ENCODE measurements at places on chromosomes 12 and 14.

GRCh38 chr14:69650948-69651369, 39.6 kb downstream of the SUSD6 start:
- DNase-seq, result no peak

DNA sequence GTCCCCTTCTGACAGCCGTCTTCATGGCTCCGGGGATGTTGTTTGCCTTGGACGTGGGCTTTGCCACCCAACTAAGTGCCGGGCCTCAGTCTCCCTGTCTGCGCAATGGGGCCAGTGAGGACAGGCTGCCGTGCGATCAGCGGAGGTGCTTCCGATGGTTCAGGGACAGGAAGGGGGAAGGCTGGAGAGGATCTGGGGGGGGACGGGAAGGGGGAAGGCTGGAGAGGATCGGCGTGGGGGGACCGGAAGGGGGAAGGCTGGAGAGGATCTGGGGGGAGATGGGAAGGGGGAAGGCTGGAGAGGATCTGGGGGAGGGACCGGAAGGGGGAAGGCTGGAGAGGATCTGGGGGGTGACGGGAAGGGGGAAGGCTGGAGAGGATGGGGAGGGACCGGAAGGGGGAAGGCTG, 3.4 kb downstream of the MMP17 start:
- no peak for DNase-seq

GRCh38 chr12:124422142-124422569, 127.3 kb downstream of the RFLNA start:
- DNase-seq, result no peak

GRCh38 chr14:63924375-63924774, 71.6 kb downstream of the SYNE2 start:
- DNase-seq, result no peak

DNA sequence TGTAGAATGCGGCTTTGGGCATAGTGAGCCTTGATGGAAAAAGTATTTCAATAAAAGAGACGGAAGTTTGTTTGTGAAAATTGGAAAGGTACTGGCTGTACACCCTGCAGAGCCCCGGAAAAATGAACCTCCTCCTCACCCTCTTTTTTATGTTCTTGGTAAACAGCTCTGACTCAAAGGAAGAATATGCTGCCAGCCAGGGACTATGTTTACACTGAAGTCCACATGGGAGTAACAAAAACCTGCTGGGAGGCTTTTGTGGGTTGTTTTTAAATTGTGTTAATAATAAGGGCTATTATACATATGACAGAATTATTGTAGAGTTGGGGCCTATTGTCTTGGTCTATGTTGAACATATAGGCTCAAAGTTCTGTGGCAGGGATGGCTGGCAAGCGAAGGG, 70.7 kb downstream of the TTC8 start:
- DNase-seq, result no peak

DNA sequence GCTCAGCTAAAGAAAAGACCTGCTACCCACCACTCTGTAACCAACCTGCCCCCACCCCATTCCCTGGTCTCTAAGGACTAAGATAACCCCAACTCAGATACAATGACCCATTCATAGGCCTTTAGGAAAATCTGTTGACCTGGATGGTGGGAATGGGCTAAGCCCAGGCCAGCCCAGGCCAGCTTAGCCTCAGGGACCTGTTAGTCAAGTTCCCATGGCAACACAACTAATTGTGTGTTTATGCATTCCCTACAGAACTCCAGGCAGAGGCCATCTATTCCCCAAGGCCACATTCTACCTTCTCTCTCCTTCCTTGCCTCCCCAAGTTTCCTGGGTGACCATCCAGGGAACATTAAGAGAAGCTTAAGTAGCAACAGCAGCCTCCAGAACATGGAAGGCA, 16.1 kb upstream of the KRT8 start:
- no peak for DNase-seq

DNA sequence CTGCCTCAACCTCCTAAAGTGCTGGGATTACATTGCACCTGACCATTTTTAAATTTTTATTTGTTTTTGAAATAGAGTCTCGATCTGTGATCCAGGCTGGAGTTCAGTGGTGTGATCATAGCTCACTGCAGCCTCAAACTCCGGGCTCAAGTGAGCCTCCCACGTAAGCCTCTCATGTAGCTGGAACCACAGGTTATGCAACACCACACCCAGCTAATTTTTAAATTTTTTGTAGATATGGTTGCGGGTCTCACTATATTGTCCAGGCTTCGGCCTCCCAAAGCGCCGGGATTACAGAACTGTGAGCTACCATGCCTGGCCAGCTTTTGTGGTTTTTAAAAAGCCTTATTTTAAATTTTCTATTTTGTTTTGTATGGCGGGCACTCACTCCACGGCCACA, 2.2 kb upstream of the DRAM1 start:
- no peak for DNase-seq

- DNase-seq, result no peak
Measured at GRCh38 chr14:73829526-73830431, 21.9 kb upstream of the PTGR2 start.

- DNase-seq, result no peak
Measured at GRCh38 chr14:100622224-100622623, 35.0 kb upstream of the BEGAIN start.

GRCh38 chr14:63493246-63493645, 49.9 kb downstream of the PPP2R5E start:
- no peak for DNase-seq

GRCh38 chr12:77925536-77926108, 94.9 kb downstream of the NAV3 start:
- DNase-seq, result peak; percentile 39

DNA sequence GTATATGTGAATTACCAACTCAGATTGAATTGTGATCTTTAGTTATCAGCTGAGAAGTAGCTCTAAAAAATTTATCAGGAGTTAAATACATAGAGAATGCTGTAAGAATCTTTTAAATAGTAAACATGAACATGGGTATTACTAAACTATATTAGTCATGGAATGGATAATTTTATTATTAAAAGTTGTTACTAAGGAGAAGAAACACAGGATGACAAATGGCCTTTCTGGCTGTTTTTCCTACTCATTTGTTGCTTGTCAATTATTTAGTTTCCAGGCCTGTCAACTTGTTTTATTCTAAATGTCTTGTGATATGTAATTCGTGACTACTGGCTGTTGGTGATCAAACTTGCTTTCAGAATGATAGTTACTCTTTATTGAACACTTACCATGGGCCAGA, 58.7 kb downstream of the KTN1 start:
- DNase-seq, result no peak

DNA sequence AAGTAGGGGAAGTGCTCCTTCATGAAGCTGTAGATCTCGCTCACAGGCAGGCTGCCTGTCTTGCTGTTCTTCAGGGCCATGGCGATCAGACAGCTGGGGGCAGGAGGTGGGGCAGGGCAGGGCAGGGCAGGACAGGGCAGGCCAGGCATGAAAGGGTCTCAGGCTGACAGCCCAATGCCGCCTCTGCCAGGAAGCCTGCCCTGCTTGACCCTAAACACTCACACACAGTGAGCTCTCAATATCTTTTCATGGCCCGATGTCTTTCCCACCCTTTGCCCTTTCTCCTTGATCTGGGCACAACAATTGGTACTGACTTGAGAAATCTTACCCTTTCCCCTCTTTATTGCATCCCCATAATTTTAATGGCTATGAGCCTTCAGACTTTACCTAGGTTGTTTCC, 22.4 kb downstream of the FOXN4 start:
- no peak for DNase-seq

GRCh38 chr14:21025371-21026273, 761 bp upstream of the NDRG2 start:
- peak; percentile 38 for DNase-seq

- DNase-seq, result no peak
Measured at GRCh38 chr14:77914073-77914721, 114.3 kb downstream of the ADCK1 start.

DNA sequence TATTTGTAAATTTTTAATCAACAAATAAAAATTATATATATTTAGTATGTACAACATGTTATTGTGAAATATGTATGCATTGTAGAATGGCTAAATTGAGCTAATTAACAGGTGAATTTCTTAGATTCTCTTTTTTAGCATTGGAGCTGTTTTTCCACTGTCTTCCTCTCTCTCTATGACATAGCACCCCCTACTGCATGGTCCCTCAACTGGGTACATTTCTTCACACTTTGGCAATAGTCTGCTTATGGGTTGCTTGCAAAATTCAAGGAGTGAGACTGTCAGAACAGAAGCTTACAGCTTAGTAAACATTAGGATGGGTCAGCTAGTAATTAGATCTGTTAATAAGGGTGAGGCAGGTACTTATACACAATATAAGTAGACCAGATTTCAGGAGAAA, 658.5 kb upstream of the MGAT4C start:
- no peak for DNase-seq

DNA sequence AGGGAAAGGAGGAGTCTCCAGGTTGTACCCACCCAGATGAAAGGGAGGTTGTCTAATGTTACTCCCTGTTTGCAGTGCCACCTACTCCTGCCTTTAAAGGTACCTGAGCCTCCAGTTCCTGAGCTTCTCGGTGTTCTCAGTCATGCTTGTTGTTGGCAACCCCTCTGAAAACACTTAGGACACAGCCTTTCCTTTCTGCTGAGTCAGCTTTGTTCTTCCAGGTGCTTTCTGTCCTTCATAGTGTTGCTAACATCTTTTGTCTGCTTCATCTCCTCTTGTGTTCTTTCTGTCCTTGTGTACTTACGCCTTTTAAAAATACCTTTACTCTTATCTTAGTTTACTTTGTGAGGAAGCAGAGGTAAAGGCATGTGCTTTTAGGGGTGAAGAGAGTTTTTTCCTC, 97.0 kb upstream of the NEDD1 start:
- DNase-seq, result no peak

- no peak for DNase-seq
Measured at GRCh38 chr12:18068355-18068754, 21.6 kb downstream of the RERGL start.

DNA sequence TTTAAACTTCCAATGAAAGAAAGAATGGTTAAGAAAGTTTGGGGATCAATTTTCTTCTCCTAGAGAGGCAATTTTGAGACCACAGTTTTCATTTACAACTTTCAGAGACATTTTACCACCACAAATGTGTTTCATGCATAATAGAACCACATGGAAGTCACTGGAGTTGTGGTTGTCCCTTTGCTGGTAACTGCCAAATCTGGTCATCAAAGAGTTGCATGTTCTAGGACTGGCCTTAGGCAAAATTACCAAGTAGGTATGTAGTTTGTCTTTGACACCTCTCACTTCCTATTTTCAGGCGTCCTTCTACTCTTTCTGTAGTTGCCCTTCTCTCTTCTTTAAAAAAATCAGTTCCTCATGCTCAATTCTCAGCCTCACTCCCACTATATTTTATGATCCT, 54.3 kb upstream of the TMX1 start:
- DNase-seq, result no peak

- DNase-seq, result no peak
Measured at GRCh38 chr14:44979740-44980356, 17.9 kb downstream of the TOGARAM1 start.

DNA sequence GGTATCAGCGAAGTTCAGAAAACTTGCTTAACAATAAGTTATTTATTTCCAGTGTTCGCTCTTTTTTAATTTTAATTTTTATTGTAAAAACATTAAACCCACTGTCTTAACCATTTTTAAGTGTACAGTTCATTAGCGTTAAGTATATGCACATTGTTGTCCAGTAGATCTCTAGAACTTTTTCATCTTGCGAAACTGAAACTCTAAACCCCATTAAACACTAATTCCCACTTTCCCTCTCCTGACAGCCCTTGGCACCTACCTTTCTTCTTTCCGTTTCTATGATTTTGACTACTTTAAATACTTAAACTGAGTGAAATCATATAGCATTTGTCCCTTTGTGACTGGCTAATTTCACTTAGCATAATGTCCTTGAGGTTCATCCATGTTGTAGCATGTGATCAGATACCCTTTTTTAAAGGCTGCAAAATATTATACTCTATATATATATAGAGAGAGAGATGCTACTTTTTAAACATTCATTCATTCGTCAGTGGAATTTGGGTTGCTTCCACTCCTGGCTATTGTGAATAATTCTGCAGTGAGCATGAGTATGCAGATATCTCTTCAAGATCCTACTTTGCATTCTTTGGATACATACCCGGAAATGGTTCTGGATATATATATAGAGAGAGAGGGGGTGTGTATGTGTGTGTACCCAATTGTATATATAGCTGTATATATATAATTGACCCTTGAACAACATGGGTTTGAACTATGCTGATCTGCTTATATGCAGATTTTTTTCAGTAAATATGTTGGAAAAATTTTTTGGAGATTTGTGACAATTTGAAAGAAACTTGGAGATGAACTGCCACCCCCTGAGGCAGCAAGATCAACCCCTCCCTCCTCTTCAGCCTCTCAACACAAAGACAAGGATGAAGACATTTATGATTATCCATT, 74.7 kb upstream of the EVL start:
- no peak for DNase-seq

GRCh38 chr12:55966408-55967281, at the start of gene CDK2:
TSS of gene CDK2 (plus strand) at chr12:55966830. CDS start at chr12:55967009, 179 bp downstream.
- DNase-seq, result peak; percentile 85

DNA sequence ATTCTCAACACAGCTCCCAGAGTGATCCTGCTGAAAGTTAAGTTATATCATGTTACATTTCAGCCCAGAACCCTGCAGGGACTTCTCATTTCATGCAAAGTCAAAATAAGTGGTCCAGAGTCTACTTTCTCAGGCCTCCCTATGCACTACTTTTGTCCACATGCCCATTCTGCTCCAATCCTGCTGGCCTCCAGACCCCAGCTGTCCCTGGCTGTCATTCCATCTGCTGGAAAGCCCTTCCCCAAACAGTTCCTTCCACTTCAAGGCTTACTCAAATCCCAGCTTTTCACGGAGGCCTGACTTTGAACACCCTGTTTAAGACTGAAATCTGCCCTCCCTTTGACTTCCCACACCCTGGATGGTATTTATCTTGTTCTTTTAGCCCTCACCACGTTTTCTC, 109.8 kb upstream of the DNM1L start:
- DNase-seq, result no peak

GRCh38 chr12:72098622-72099021, 160.0 kb downstream of the TPH2 start:
- no peak for DNase-seq

GRCh38 chr14:99522025-99522401, 40.8 kb downstream of the CCNK start:
- no peak for DNase-seq

GRCh38 chr14:59343585-59343984, 121.6 kb downstream of the GPR135 start:
- no peak for DNase-seq

DNA sequence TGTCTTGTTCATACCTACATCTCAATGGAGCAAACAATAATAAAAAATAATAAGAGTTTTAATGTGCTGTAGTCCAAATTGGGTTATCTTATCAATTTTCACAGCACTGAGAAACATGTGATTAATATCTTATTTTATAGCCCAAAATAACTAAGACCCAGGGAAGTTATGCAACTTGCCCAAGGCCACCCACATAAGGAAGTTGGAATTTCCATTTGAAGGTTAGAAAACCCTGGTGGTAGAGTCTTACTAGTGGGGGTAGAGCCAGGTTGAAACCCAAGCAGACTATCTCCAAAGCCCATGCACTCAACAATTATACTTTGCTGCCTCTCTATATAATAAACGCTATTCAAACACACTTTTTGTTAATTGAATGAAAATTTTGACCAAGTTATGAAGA, 270.0 kb upstream of the CAND1 start:
- DNase-seq, result no peak

Data from progenitor cell of endocrine pancreas (in vitro differentiated cells).